HT-29 (cell line): ENCODE measurements at places on chromosomes 16 and 17. TPM values are rescaled to one million over a fixed set of nuclear protein-coding genes. Genes with fewer than 3 reads are reported as not detected.

HS3ST2 gene
- total RNA-seq, result not detected in 2 replicates

TMEM235 gene
- total RNA-seq, result not detected in 2 replicates

DNA sequence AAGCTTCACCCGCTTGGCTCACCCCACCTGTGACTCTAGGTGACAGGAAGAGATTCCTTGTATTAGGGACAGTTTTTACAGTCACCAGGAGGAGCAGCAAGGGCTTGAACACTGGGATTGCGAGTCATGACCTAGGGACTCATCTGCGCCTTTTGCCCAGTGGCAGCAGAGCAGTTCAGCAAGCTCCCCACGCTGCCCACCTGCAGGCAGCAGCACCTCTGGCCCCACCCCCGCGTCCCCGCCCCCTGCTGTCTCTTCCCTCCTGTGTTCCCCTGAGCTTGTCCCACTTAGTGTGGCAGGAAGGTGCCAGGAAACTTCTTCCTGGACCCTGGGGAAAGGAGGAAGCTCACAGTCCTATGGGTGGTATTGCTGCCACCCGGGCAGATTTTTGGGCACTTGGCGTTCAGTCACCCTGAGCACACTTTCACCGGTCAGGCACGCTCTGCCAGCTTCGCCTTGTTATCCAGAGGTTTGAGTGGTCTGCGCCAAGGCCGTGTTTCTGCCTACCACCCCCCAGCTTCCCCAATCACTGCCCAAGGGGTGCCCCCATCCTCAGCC is 8.7 kb downstream of the MMP15 start:
- no peak for DNase-seq

GRCh38 chr16:84050316-84050715 is 7.7 kb upstream of the SLC38A8 start:
- no peak for DNase-seq

DNA sequence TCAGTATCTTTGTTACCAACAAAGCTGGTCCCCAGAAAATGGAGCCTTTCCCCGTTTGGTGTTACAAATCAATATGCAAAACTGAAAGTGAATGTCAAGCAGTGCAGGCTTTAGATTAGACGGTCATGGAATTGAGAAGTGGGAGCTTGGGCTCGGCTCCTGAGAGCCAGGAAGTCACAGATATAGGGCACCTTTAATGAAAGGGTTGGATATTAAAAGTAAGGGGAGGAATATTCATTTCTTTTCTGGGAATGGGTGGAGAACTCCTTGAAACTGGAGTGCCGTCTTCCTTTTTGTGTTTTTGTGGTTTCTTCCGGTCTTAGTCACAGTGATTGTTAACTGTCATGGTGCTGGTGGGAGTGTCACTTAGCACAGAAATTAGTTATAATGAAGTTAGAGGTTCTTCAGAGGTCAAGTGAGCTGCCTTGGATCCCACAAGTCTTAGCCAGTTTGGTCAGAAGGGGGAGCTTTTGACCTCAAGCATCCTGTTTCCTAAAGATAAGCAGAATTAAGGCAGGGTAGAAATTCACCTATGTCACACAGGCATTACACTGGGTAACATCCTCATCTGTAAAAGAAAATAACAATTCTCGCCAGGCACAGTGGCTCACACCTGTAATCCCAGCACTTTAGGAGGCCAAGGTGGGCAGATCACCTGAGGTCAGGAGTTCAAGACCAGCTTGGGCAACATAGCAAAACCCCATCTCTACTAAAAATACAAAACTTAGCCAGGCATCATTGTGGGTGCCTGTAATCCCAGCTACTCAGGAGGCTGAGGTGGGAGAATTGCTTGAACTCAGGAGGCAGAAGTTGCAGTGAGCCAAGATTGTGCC is 9.6 kb upstream of the EIF1 start:
- DNase-seq, result peak; percentile 40

DNA sequence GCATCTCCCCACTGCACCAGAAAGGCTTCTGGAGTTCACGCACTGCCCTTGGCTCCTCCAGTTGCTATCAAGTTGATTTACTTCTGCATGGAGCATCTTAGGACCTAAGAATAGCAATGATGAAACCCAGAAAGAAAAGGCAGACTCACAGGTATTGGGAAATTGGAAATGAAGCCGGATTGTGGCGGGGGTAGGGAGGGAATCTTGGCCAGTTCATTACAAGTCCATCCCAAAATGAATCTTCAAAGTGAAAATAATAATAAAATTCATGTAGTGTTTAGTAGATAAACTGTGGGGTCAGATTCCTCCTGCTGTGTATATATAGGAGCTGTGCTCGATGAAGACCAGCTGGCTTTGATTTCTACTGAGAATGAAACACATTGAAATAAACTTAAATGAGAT is 33.7 kb downstream of the TEKT3 start:
- DNase-seq, result no peak

BAIAP2 gene
- total RNA-seq, result 93.8 and 105 TPM in 2 replicates

- no peak for DNase-seq
These were observed 102.5 kb upstream of the CLEC3A start for GRCh38 chr16:77919761-77920415.

CTRB2 gene
- total RNA-seq, result not detected in 2 replicates

TBC1D3 gene
- total RNA-seq, result not detected in 2 replicates

DNA sequence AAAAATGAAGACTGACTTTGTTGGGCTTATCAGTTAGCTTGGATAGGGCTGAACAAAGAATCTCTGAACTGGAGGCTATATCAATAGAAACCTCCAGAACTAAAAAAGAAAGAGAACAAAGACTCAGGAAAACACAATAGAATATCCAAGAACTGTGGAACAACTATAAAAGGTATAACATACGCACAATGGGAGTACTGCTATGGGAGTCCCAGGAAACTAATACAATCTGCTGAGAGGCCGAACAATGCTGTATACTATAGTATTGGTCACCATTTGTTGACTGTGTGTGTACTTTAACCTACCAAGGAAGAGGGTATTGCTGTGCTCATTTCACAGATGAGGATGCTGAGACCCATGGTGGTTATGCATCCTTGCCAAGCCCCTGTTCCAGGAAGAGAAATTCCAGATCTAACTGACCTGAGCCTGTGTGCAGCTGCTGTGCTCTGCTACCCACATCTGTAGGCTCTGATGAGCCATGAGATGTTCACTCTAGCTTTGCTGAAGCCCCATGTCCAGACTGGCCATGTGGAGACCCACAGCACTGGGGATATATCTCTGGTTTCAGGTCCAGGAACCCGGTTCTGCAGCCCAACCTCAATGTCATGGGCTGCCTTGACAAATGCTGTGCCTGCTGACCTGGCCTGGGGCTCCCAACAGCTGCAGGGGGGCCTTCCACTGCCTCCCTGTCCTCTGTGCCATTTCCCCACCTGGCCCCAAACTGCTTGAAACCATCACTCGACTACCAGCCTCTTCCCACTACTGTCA is 254.3 kb upstream of the TNRC6C start:
- DNase-seq, result no peak

GRCh38 chr16:57194512-57194911 is 8.4 kb downstream of the RSPRY1 start:
- peak; percentile 46 for DNase-seq

MT1M gene
- not detected in 2 replicates for total RNA-seq

NATD1 gene
- total RNA-seq, result 0.97 and 1.1 TPM in 2 replicates

AGRP gene
- total RNA-seq, result not detected in 2 replicates

DNA sequence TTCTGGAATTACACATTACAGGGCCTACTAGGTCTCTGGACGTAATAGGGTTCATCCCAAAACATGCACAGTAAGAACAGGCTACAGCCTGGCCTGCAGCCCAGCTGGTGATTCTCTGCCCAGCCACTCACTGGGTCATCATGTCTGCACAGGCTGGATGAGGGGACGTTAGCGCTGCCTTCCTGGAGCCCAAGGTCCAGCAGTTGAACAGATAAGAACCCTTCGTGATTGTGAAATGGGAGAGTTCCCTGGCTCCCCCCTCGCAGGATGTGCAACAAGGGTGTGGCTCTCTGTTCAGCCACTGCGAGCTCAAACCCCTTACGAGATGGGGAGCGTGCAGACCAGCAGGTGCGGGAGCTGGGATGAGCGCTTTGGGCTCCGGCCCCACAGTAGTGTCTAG is 200.0 kb upstream of the CDH5 start:
- DNase-seq, result no peak

DNA sequence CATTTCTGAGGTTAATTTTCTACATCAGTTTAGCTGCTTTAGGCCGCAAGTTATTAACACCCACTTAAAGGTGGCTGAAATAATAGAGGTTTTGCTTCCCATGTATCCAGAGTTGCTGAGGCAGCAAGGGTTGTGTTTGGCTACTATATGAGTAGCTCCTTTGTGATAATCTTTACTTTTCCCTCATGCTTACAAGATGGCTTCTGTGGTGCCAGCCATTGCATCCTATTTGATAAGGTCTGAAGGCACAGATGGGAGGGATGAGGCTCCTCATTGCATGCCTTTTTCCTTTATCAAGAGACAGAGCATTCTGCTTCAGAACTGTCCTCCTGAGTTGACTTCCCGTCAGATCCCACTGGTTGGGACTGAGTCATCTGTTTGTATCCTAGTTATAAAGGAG is 340.2 kb downstream of the WWOX start:
- DNase-seq, result no peak

TMED6 gene
- total RNA-seq, result 0.10 TPM in 1 of 2 replicates, not detected in the other

TBC1D3C gene
- not detected in 2 replicates for total RNA-seq
